ENCODE measurements at places on chromosomes 7 and 10.

DNA sequence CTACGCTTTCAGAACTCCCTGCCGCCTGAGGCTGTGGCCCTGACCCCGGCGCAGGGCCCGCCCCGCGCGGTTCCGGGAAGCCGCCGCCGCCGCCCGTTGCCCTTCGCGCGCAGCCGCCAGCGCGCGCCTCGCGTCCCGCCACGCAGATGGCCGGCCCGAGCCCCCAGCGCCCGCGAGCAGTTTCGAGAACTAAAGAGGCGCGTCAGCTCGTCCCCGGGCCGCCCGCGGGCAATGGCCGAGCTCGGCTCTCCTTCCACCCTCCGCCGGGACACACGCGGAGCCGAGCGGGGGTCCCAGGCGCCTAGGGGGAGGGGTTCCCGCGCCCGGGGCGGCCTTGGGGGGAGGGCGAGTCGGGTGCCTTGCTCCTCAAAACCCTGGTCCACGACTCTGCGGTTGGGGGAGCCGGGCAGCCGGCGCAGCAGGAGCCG, 1.8 kb downstream of the HNRNPF start:
- peak; percentile 66 for DNase-seq

GRCh38 chr10:51800725-51801424, 101.5 kb upstream of the CSTF2T start:
- no peak for DNase-seq

GRCh38 chr10:61978965-61979364, 77.5 kb downstream of the ARID5B start:
- no peak for DNase-seq

- no peak for DNase-seq
Observed at GRCh38 chr10:133343558-133343957, 3.6 kb upstream of the PRAP1 start.

DNA sequence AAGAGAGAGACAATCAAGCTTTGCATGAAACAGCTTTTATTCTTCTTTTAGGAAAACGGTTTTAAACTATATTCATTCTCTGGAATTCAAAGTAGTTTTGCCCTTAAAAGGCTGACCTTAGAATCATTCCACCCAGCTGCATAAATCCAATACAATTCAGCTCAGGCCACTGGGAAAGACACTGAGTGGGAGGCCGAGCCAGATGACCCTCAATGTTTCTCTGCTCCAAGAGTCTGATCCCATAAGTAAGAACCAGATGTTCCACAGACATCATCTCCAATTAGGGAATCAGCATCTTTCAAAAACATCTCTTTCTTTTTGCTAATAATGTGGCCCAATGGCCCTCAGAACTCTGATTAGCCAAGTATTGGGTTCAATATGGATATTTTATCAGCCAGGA, 26.1 kb downstream of the CREB3L2 start:
- no peak for DNase-seq

Data from activated naive CD8-positive, alpha-beta T cell treated with anti-CD3 and anti-CD28 coated beads for 36 hours (primary cell).